ENCODE measurements at places on chromosomes 4 and X.

DNA sequence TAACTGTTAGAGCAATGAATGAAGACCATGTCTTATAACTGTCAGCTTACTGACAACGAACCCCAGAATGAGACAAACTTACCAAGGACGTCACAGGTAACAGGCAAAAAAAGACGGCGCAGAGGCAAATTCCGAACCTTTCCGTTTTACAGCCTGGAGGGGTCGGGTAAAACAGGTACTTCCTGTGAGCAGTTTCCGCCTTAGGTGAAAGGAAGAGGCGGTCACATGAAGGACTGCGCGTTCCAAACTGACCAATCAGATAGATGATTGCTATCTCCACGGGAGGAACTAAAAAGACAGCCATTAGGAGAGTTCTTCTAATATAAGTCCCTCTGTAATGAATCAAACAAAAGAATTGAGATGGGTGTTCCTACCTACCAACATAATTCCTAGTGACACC is at the start of gene COX7B2:
Gene COX7B2 (minus strand): TSS at position 168 of the 400 bp plus-strand sequence. CDS start 174,053 bp downstream, outside the sequence.
- H3K36me3 ChIP-seq, result no peaks in the 10 kb centered on the region
- DNase-seq, result no peak
- no peaks in the 10 kb centered on the region for H3K27me3 ChIP-seq
- H3K4me3 ChIP-seq, result no peak within 1 kb of the TSS
- no peaks in the 10 kb centered on the region for H3K4me1 ChIP-seq

DNA sequence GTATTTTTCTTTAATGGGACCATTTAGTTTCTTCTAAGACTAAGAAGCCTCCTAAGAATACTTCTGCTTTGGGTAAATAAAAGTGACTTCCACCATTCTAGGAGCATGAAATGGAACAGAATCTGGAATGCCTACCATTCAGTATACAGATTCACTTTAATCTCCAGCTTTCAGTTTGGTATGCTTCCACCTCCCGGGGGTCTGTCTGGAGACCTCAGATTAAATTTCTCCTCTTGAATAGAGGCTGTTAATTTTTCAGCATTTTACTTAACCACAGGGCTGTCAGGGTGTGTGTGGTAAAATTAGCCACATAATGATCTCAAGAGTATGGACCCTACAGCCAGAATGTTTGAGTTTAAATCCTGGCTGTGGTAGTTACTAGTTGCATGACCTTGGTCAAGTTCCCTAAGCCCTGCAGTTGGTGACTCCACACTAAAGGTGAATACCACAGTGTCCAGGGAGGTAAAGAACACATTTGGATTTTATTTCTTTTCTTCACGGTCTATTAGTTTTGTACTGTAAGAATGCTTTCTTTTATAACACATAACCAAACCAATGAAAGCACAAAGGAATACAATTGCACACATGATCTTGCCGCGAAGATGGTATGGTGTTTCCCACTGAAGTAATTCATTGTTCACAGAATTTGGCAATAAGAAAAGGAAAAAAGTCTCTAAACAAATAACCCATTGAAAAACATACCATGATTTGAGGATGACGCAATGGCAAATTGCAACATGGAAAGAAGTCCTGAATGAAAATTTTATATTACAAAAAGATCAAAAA is 37.3 kb upstream of the TRIM2 start:
- no peak overlapping the region for H3K4me3 ChIP-seq
- H3K36me3 ChIP-seq, result no peaks in the 10 kb centered on the region
- peaks cover 24% of the 10 kb centered on the region for H3K27me3 ChIP-seq
- no peak overlapping the region for H3K27ac ChIP-seq
- no peak for DNase-seq

GRCh38 chrX:124035657-124036056 is 74.2 kb downstream of the STAG2 start:
- no peaks in the 10 kb centered on the region for H3K27me3 ChIP-seq
- no peak overlapping the region for H3K4me3 ChIP-seq
- no peak overlapping the region for H3K27ac ChIP-seq
- peaks cover 12% of the 10 kb centered on the region for H3K36me3 ChIP-seq

DNA sequence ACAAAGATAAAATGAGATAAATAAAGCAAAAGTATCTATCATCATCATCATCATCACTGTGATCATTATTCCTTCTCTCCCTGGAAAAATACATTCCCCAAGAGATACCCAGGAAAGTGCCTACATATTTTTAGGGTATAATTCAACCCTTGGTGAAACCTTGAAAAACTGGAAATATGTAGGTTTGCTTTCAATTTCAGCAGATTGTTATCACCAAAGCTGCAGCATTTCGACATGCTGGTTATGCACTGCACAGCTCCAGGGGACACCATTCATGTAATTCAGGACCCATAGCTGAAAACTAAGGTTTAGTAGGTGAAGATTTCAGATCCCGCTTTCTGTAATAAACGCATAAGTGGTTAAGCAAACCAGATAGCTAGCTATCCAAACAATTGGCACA is 28.4 kb upstream of the FBXW7 start:
- DNase-seq, result no peak
- peaks cover 5% of the 10 kb centered on the region for H3K4me1 ChIP-seq
- H3K4me3 ChIP-seq, result no peak overlapping the region

DNA sequence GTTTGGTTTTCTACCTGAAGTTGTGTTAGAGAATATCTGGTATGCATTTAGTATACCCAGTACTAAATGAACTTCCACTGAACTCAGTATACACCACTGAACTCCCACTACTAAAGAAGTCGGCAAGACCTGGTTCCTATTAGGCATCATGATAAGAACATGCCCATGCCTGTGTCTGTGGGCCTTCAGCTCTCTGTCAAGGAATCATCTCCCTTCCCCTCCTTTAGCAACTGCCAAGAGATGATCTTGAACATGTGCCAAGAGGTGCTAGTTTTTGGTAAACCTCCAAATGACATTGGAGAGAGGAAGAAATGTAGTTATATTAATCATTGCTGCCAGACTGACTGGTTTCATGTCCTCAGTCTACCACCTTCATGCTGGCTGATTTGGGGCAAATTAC is 113.2 kb downstream of the ATP10D start:
- H3K4me1 ChIP-seq, result no peaks in the 10 kb centered on the region
- no peaks in the 10 kb centered on the region for H3K27me3 ChIP-seq
- no peak for DNase-seq
- no peaks in the 10 kb centered on the region for H3K36me3 ChIP-seq

DNA sequence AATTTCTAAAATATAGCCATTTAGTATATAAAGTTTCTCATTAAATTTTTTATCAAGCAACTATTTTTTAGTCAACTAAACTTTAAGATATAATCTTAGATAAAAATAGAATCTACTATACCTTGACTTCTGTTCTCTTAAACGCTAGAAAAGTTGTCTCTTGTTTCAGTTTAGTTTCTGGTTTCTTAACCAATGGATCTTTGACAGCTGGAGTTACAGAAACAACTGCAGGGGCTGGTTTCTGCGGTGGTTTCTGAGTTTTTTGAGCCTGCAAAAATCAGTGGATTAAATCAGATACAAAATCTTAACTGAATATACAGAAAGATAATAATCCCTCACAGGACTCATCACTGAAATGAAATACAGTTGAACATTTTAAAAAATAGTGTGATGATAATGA is 21.9 kb downstream of the INTS12 start:
- H3K36me3 ChIP-seq, result peaks cover 23% of the 10 kb centered on the region
- H3K27ac ChIP-seq, result no peak overlapping the region
- no peak for DNase-seq
- no peaks in the 10 kb centered on the region for H3K27me3 ChIP-seq
- H3K4me3 ChIP-seq, result no peak overlapping the region

GRCh38 chr4:111556141-111556781 is 589.0 kb upstream of the FAM241A start:
- H3K4me3 ChIP-seq, result no peak overlapping the region
- H3K36me3 ChIP-seq, result no peaks in the 10 kb centered on the region
- no peaks in the 10 kb centered on the region for H3K27me3 ChIP-seq
- DNase-seq, result no peak
- H3K4me1 ChIP-seq, result no peaks in the 10 kb centered on the region
- H3K27ac ChIP-seq, result no peak overlapping the region

GRCh38 chr4:185269286-185269685 is 59.9 kb downstream of the SNX25 start:
- H3K36me3 ChIP-seq, result peaks cover 20% of the 10 kb centered on the region
- no peaks in the 10 kb centered on the region for H3K27me3 ChIP-seq
- peaks cover 15% of the 10 kb centered on the region for H3K4me1 ChIP-seq
- no peak for DNase-seq
- no peak overlapping the region for H3K4me3 ChIP-seq
- H3K27ac ChIP-seq, result no peak overlapping the region

GRCh38 chr4:119602366-119602765 is 26.2 kb downstream of the PDE5A start:
- no peak for DNase-seq
- peaks cover 2% of the 10 kb centered on the region for H3K36me3 ChIP-seq
- H3K27ac ChIP-seq, result no peak overlapping the region

DNA sequence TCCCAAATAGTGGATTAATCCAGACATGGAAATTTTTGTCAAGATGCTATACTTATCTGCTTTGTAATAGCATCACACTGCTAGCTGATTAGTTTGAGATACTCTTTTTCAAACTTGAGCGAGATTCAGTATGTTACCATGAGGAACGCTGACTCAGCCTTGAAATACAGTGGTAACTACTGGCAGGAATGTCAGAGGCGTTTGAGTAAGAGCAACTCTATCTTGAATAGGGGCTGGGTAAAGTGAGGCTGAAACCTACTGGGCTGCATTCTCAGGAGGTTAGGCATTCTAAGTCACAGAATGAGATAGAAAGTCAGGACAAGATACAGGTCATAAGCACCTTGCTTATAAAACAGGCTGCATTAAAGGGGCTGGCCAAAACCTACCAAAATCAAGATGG is 2519.6 kb downstream of the ARAP2 start:
- no peak overlapping the region for H3K27ac ChIP-seq
- no peaks in the 10 kb centered on the region for H3K27me3 ChIP-seq
- no peak for DNase-seq
- H3K36me3 ChIP-seq, result no peaks in the 10 kb centered on the region

GRCh38 chrX:120271218-120271617 is 20.6 kb downstream of the ZBTB33 start:
- no peak overlapping the region for H3K27ac ChIP-seq
- H3K4me3 ChIP-seq, result no peak overlapping the region
- H3K4me1 ChIP-seq, result no peaks in the 10 kb centered on the region
- H3K27me3 ChIP-seq, result no peaks in the 10 kb centered on the region
- H3K36me3 ChIP-seq, result no peaks in the 10 kb centered on the region

- no peaks in the 10 kb centered on the region for H3K27me3 ChIP-seq
- no peak for DNase-seq
- peak overlapping the region; percentile 34 for H3K27ac ChIP-seq
Observed at GRCh38 chrX:19372547-19373331, 29.0 kb downstream of the PDHA1 start.

- H3K36me3 ChIP-seq, result peaks cover 27% of the 10 kb centered on the region
- H3K4me3 ChIP-seq, result no peak overlapping the region
- DNase-seq, result peak; percentile 43
- peak overlapping the region; percentile 57 for H3K27ac ChIP-seq
- no peaks in the 10 kb centered on the region for H3K27me3 ChIP-seq
- H3K4me1 ChIP-seq, result peaks cover 32% of the 10 kb centered on the region
Observed at GRCh38 chrX:24498181-24498580, 33.1 kb downstream of the PDK3 start.

DNA sequence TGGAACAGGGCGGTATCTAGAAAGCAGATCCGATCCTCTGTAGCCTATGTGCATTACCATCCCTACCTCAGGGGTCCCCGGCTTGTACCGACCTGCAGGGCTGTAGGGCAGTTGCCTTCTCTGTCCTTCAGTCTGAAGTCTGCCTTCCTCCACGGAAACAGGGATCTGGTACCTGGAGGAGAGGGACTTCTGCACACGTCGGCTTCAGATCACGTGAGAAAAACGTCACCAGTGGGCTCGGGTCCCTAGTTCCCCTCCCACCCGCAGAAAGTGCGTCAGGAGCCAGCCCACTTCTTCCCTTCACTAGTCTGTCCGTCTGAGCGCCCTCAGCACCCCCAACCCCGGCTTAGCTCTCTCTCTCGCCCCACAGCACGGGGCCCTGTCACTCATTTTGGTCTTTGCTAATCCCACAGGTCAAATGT is at the start of gene TCEAL5:
Gene TCEAL5 (minus strand): TSS at position 170 of the 422 bp plus-strand sequence. CDS start 2,187 bp downstream, outside the sequence.
- H3K27ac ChIP-seq, result no peak within 1 kb of the TSS
- peaks cover 3% of the 10 kb centered on the region for H3K4me1 ChIP-seq
- no peaks in the 10 kb centered on the region for H3K36me3 ChIP-seq

DNA sequence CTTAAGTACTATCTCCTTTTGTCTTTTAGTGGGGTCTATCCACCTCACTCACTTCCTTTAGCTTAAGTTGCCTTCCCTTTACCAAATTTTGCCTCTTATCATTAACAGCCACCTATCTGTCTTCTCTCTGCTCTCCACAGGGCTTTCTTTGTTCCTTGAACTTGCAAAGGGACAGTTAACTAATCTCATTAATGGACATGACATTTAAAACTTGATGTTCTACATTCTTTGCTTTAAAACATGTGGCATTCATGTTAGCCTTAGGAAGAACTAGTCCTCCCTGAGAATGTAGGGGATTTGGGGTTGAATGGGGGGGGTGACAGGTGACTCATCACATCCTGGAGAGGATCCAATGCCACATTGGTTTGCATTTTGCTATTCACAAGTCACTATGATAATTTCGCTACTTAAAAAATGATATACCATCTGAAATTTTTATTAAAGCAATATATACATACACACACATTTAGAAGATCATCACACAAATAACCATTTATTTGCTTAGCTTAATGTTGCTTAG is 41.0 kb upstream of the DMD start:
- H3K4me3 ChIP-seq, result no peak overlapping the region
- no peaks in the 10 kb centered on the region for H3K27me3 ChIP-seq
- no peaks in the 10 kb centered on the region for H3K36me3 ChIP-seq
- DNase-seq, result no peak
- H3K27ac ChIP-seq, result no peak overlapping the region

DNA sequence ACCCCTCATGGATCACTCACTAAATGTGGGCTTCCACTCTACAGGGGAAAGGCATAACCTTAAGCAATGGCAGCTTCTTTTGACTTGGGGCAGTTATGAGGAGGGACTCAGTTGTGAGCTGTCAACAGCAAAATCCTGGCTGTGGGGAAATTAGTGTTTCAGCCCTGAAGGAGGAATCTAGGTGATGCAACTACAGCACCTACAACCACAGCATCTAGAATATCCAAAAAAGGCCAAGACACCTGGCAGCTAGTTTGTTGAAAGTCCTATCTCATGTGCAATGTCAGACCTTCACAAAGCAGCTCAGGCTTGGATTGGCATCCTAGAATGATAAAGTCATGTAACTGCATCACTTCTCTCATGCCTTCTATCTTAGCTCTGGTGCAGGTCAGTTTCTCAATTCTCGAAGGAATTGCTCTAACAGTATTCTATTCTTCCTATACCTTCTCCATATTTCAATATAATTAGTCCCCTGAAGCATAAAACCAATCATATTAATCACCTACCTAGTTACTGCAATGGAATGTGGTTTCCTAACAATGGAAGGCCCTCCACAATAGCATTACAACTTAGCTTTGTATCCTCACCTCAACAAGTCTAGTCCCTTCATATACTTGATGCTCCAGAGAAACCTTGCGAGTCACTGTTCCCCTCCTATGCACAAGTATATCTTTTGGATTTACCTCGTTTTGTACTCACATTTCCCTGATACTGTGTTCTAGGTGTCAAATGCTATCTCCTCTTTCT is 5.5 kb upstream of the ANTXR2 start:
- no peak for DNase-seq
- no peak overlapping the region for H3K4me3 ChIP-seq
- H3K27ac ChIP-seq, result no peak overlapping the region
- no peaks in the 10 kb centered on the region for H3K27me3 ChIP-seq
- H3K4me1 ChIP-seq, result peaks cover 29% of the 10 kb centered on the region
- H3K36me3 ChIP-seq, result peaks cover 2% of the 10 kb centered on the region

- H3K27me3 ChIP-seq, result no peaks in the 10 kb centered on the region
- DNase-seq, result no peak
- H3K27ac ChIP-seq, result no peak overlapping the region
- peaks cover 19% of the 10 kb centered on the region for H3K36me3 ChIP-seq
- H3K4me3 ChIP-seq, result no peak overlapping the region
- H3K4me1 ChIP-seq, result no peaks in the 10 kb centered on the region
Observed at GRCh38 chr4:118761397-118762016, 74.4 kb downstream of the SEC24D start.
